SJCRH30 (cell line): ENCODE measurements at places on chromosomes 3 and 15.

- no peaks in the 10 kb centered on the region for H3K36me3 ChIP-seq
- peaks cover 43% of the 10 kb centered on the region for H3K4me1 ChIP-seq
- no peak overlapping the region for H3K4me3 ChIP-seq
- DNase-seq = no peak
Observed at GRCh38 chr15:45862034-45862433, 227.2 kb downstream of the SQOR start.

DNA sequence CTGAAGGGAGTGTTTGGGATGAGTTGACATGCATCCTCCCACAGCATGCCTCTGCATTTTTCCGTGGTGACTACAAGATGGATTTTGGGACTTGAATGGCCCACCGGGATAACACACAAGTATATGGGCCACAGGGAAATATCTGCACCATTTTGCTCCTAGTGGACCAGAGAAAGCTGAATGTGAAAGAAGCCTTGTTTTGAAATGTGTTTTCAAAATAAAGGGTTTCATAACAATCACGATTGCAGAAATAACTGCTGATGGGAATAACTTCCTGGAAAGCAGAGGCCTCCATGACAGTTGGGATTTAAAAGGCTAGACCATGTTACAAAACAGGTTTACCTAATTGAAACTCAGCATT is 77.5 kb upstream of the PRR23C start:
- peaks cover 6% of the 10 kb centered on the region for H3K4me1 ChIP-seq
- no peak overlapping the region for H3K4me3 ChIP-seq
- H3K27ac ChIP-seq = no peak overlapping the region
- DNase-seq = no peak

GRCh38 chr3:5948084-5948483 is 760.6 kb downstream of the EDEM1 start:
- H3K27ac ChIP-seq = no peak overlapping the region
- DNase-seq = no peak
- H3K4me3 ChIP-seq = no peak overlapping the region
- no peaks in the 10 kb centered on the region for H3K4me1 ChIP-seq
- H3K27me3 ChIP-seq = no peaks in the 10 kb centered on the region
- H3K36me3 ChIP-seq = no peaks in the 10 kb centered on the region

DNA sequence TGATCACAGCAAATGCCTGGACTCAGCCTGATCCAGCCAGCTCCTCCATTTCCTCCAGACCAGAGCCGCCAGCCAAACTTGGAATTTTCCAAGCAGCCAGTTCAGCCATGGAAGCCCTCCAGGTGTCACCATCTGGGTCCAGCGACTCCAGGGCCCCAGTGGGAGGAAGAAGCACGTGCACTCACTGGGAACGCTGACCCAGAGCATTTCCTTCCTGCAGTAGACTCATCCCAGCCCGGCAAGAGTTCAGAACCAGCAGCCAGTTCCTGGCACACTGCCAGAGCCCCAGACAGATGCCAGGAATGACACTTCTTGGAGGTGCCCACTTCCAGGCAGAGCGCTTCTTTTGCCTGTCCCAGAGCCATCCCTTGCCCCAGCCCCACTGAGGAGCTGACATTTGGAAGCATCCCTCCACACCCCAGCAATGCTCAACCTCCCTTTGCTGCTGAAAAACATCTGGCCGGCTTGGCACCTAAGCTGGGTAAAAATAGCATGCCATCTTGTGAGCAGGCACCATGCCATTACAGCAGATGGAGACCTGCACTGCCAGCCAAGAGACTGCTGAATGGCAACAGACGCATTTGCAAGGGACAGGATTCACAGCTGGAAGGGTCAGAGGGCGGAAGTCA is 460.3 kb upstream of the PROK2 start:
- H3K27ac ChIP-seq = no peak overlapping the region
- H3K36me3 ChIP-seq = no peaks in the 10 kb centered on the region
- H3K4me3 ChIP-seq = no peak overlapping the region
- no peaks in the 10 kb centered on the region for H3K4me1 ChIP-seq
- H3K27me3 ChIP-seq = no peaks in the 10 kb centered on the region

GRCh38 chr15:96331144-96331944 is 844 bp downstream of the NR2F2 start:
- peak overlapping the region; percentile 95 for H3K27ac ChIP-seq
- peaks cover 17% of the 10 kb centered on the region for H3K4me1 ChIP-seq

GRCh38 chr15:58298879-58299850 is 132.6 kb upstream of the LIPC start:
- H3K27ac ChIP-seq = no peak overlapping the region
- H3K4me1 ChIP-seq = no peaks in the 10 kb centered on the region; the same call in 1 of the 2 replicates
- no peak for DNase-seq
- no peak overlapping the region for H3K4me3 ChIP-seq

DNA sequence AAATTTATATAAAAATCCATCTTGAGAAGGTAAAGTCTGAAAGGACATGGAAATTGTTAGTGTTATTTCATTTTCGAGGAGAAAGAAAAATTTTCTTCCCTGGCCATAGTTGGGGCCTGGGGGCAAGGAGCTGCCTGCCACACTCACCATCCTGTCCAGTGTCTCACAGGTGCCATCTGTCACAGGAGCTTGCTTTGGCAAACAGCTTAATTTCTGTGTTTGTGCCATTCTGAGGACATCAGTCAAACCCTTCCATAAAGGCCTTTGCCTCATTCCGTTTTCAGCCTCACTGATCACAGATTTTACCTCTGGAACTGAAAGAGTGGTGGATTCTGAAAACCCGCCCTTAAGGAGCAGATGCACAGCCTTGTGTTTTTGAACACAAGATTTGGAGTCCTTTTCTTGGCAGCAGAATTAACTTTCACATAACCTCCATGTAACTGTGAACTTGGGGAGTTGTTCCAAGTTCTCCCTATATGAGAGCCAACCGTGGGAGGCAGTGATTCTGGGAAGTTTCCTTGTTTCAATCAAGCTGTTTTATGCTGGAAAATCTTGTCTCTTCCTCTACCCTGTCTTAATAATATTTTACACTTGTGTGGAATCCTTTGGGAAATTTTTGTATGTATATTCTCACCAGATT is 254.7 kb downstream of the CACNA2D3 start:
- no peaks in the 10 kb centered on the region for H3K27me3 ChIP-seq
- H3K4me3 ChIP-seq = no peak overlapping the region
- no peaks in the 10 kb centered on the region for H3K36me3 ChIP-seq

DNA sequence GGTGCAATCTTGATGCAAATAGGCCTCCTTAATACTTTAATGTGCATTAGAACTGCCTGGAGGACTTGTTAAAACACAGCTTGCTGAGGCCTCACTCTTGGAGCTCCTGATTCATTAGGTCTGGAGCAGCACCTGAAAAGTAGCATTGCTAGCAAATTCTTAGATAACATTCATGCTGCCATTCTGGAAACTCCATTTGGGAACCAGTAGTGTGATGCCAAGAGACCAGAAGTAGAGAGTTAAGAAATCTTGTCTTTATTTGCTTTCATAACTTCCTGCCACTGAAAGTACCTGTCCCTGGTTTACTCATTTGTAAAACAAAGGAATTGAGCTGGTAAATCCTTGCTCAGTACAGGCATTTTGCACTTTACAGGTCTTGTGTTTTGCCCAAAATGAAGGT is 72.0 kb downstream of the RAP2B start:
- H3K4me1 ChIP-seq = no peaks in the 10 kb centered on the region
- H3K27me3 ChIP-seq = no peaks in the 10 kb centered on the region
- DNase-seq = no peak
- no peaks in the 10 kb centered on the region for H3K36me3 ChIP-seq
- no peak overlapping the region for H3K4me3 ChIP-seq
- H3K27ac ChIP-seq = no peak overlapping the region

GRCh38 chr15:47801522-47801921 is 84.2 kb downstream of the SEMA6D start:
- H3K27ac ChIP-seq = no peak overlapping the region
- no peaks in the 10 kb centered on the region for H3K4me1 ChIP-seq
- H3K4me3 ChIP-seq = no peak overlapping the region
- DNase-seq = no peak
- no peaks in the 10 kb centered on the region for H3K36me3 ChIP-seq
- no peaks in the 10 kb centered on the region for H3K27me3 ChIP-seq
